RPMI8226 (cell line): ENCODE measurements at places on chromosomes 12 and 14.
A peak's percentile ranks its signal among the peaks of the same experiment; 100 is the strongest.

GRCh38 chr14:60348211-60348610, 99.2 kb downstream of the PPM1A start:
- DNase-seq, result peak; percentile 73

DNA sequence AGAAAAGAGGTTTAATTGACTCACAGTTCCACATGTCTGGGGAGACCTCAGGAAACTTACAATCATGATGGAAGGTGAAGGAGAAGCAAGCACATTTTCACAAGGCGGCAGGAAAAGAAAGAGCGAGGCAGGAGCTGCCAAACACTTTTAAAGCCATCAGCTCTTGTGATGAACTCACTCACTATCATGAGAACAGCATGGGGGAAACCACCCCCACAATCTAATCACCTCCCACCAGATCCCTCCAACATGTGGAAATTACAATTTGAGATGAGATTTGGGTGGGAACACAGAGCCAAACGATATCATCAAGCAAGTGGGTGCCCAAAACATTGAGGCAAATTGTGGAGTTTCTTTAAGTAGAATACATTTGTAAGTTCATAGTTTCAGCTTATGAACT, 957.7 kb downstream of the DIO2 start:
- no peak for DNase-seq

DNA sequence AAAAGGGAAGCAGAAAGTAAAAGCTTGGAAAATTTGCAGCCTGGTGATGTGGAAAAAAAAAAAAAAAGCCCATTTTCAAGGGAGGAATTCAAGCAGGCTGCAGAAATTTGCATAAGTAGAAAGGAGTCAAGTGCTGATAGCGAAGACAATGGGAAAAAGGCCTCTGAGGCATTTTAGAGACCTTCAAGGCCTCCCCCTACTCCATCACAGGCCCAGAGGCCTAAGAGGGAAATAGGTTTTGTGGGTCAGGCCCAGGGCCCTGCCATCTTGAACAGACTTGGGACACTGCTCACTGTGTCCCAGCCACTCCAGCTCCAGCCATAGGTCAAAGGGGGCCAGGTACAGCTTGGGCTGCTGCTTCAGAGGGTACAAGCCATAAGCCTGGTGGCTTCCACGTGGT, 13.8 kb upstream of the PRKD1 start:
- no peak for DNase-seq

GRCh38 chr12:56007564-56008559, 10.8 kb downstream of the SUOX start:
- DNase-seq, result peak; percentile 71

DNA sequence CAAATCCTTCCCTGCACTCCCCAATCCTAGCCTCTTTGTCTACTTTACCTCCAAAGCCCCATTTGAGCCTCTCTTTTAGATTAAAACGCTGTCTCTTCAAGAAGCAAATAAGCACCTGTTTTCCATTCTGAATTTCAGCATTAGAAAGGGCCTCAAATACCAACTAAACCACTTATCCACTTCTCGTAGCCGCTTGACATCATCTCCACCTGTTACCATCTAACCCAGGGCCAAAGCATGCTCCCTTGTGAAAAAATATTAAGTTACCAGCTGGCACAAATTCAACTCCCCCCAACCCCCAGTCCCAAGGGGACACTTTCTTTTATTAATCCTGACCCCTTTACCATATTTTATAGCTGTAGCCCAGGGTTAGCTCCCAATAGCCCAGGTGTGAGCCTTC, 43.1 kb downstream of the GPHB5 start:
- peak; percentile 9 for DNase-seq

DNA sequence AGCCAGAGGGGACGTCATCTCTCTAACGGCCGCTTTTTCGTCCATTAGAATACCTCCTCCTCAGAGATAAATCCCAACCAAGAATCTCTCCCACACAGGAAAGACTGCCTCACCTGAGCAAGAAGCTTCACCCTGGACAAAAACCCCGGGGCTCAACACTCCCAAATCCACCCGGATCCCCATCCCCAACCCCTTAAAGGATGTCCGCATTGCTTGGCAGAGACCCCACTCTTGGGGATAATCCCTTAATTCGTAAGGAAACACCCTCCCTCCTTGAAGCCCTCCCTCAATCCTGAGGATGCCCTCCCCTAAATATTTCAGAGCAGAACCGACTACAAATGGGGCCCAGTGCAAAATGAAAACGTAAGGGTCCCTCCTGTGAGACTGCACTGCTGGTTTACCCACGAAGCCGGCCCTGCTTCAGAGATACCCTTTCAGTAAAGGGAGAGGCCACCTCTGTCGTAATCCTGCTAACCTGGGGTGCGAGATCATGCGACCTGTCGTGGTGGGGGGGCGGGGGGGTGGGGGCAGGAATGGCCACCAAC, 655 bp upstream of the DYNLL1 start:
- DNase-seq, result no peak

GRCh38 chr14:61426048-61426447, 104.7 kb downstream of the PRKCH start:
- DNase-seq, result no peak

GRCh38 chr12:112430929-112431328, 12.2 kb downstream of the PTPN11 start:
- DNase-seq, result no peak

- no peak for DNase-seq
Observed at GRCh38 chr14:99542566-99542965, 61.4 kb downstream of the CCNK start.

DNA sequence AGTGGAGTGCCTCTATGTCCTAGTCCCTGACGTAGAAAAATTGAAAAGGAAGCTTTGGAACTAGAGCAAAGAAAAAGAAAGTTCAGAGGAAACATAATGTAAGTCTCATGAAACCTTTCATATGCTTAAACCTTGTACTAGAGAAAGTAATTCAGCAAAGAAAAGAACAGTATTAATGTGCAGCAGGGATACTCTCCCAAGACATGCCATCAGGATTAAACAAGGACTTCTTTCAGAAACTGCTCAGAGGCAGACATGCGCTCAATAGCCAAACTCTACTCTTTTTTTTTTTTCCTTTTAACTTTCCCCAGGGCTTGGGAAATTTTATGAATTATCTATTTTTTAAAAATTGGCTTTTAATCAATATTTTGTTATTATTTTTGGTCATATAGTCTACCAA, 7.1 kb upstream of the ASB8 start:
- no peak for DNase-seq

- DNase-seq, result no peak
Observed at GRCh38 chr14:30907659-30908057, 33.3 kb downstream of the COCH start.

- no peak for DNase-seq
Observed at GRCh38 chr12:6925540-6926279, 2.0 kb upstream of the ATN1 start.

GRCh38 chr12:59834659-59835474, 239.0 kb downstream of the SLC16A7 start:
- peak; percentile 17 for DNase-seq

DNA sequence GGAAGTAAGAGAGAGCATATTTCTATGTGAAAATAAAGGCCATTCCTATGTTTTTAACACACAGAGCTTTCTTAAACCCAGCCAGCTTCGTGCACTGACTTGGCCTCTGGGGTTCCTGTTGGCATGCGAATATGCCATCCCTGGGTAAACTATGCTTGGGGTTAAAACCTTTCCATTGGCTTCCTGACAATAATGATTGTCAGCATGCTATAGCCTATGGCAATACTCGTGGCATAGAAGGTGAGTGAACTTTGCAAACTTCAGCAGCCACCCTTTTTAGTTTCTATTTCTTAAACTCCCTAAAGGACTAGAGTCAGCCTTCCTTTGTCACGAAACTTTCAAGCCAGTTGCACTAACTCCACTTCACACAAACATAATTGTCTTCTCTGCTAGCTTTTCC, 148.4 kb upstream of the RGS6 start:
- DNase-seq, result no peak

- no peak for DNase-seq
Observed at GRCh38 chr12:65839027-65839426, 14.7 kb downstream of the HMGA2 start.

GRCh38 chr12:38664661-38665269, 240.6 kb downstream of the CPNE8 start:
- DNase-seq, result peak; percentile 28

GRCh38 chr12:49983892-49984291, 11.1 kb downstream of the AQP6 start:
- DNase-seq, result no peak

DNA sequence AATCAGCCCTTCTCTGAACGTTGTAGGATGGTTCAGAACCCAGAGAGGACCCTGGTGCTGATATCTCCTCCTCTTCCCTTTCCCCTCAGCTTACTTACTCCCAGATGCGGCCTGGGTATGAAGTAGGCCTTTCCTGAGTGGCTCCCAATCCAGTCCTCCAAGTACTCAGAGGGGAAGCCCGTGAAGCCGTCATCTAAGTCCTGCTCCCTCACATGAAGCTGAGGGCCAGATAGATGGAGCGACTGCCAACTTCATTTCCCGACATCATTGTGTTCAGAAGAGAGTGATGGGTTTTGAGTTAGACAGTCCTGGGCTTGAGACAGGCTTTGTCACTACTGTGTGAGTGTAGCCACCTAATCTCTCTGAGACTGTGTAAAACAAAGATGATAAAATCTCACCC, 2.7 kb downstream of the APOLD1 start:
- DNase-seq, result no peak

DNA sequence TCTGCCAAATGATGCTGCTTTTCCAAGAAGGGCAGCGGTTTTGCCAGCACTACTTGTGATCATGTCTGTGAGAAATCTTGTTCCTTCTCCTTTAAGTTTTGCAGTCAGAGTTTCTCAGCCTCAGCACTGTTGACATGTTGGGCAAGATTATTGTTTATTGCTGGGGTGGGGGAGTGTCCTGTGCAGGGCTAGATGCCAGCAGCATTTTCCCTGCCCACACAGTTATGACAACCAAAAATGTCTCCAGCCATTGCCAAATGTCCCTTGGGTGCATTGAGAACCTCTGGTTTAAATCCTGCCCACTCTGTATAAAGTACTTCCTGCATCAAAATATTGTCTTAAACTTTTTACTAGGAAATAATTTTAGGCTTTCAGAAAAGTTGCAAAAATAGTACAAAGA, 20.0 kb downstream of the TMEM132C start:
- DNase-seq, result no peak

DNA sequence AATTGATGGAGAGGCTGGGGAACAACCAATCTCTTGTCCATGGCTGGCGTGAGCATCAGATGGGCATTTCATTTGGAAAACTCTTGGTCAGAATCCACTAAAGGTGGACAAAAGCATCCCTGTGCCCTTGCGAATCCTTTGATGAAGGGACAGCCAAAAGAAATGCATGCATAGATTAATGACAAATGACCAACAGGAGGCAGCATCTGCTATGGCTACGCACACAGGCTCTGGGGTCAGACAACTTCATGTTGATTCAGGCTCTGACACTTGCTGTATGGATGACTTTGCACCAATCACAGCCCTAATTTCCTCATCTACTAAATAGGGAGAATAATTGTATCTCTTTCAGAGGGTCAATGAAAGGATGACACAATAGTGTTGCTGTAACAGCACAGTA, 117.5 kb downstream of the ASCL4 start:
- peak; percentile 18 for DNase-seq

- DNase-seq, result peak; percentile 31
Observed at GRCh38 chr14:81219759-81220579, 790 bp downstream of the GTF2A1 start.

DNA sequence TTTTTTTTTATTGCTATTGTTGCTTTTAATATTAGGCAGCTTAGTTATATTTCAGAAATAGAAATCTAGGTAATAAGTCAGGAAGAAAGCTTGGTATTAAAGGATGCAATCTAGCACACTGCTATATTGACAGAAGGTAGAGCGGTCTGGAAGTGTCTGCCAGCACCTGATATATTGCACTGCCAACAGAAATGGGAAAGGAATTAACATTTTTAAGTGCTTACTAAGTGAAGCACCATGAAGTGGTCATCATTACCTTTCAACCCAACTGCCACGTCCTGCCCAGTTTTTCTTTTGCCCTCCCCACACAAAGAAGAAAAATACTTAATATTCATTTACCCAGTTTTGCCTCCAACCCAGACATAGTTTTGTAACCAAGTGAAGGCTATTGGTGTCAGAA, 163.5 kb downstream of the KITLG start:
- DNase-seq, result no peak

GRCh38 chr12:62701492-62701891, 233.5 kb downstream of the PPM1H start:
- DNase-seq, result no peak

- DNase-seq, result peak; percentile 30
Observed at GRCh38 chr14:103072595-103073366, 11.2 kb upstream of the LBHD2 start.

- DNase-seq, result no peak
Observed at GRCh38 chr12:27644158-27644845, 51.9 kb upstream of the REP15 start.

- no peak for DNase-seq
Observed at GRCh38 chr12:49976557-49976956, 3.8 kb downstream of the AQP6 start.

- DNase-seq, result peak; percentile 13
Observed at GRCh38 chr14:63840981-63841380, 11.8 kb upstream of the SYNE2 start.

GRCh38 chr12:64184216-64184615, 37.9 kb downstream of the KICS2 start:
- DNase-seq, result no peak

DNA sequence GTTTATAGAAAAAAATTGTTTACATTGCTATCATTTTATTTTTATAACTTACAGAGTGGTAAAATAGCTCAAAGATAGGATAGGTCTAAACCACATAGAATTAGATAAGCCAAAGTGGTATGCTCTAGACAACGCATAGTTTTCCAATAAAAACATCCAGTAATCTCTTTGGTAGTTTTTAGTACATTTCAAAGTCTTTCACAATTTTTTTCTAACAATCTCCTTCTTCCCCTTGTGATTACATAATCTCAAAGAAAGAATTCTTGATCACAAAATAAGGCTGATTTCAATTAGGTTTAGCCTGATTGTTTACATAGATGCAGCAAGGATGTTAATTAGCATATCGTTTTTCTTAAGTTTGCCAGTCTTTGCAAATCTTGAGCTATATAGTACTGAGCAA, 460.0 kb downstream of the FUT8 start:
- no peak for DNase-seq

- no peak for DNase-seq
Observed at GRCh38 chr12:9076733-9077132, 39.0 kb downstream of the A2M start.

GRCh38 chr12:92529944-92530343, 172.8 kb upstream of the PLEKHG7 start:
- DNase-seq, result no peak

- no peak for DNase-seq
Observed at GRCh38 chr14:36048667-36049066, 127.9 kb downstream of the PTCSC3 start.

GRCh38 chr14:61925732-61926435, 163.7 kb downstream of the SNAPC1 start:
- DNase-seq, result no peak
